Fibroblast of gingiva (primary cell): ENCODE measurements at places on chromosomes 7 and 10.
A peak's percentile ranks its signal among the peaks of the same experiment; 100 is the strongest.

- no peak for DNase-seq
Measured at GRCh38 chr10:54799506-54799905, 1.5 kb downstream of the PCDH15 start.

DNA sequence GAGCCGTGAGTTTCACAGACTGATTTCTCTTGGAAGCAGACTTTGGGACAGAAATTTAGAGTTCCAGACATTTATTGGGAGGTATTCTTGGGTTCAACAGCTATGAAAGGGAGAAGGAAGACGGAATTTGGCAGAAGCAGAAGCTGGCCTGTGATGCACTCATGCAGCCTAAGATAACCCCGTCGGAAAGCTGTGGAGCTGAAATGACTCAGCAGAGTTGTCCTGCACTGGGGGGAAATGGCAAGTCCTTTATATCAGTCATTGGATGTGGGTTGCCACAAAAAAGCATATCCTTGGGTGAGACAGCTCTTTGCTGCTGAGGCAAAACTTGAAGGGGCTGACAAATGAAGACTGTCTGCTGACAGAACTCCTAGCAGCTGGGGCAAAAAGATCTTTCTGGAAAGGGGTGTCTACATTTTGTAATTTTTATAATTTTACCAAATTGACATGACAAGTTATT is 11.5 kb upstream of the MICU1 start:
- peak; percentile 39 for DNase-seq

DNA sequence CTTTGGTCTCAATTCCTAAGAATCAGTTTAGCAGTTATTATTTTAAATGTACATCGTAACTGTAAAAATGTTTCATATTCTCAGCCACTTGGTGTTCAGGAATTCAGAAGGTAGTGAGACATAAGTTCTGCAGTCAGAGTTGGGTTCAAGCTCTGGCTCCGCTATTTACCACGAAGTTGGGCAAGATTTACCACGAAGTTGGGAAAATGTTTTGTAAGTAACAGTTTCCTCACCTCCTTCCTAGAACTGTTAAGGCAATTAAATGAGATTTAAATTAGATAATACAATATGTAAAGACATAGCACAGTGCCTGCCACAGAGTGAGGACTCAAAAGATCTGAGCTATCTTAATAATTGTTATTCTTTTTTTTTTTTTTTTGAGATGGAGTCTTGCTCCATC is 16.3 kb upstream of the ABLIM1 start:
- DNase-seq, result no peak

DNA sequence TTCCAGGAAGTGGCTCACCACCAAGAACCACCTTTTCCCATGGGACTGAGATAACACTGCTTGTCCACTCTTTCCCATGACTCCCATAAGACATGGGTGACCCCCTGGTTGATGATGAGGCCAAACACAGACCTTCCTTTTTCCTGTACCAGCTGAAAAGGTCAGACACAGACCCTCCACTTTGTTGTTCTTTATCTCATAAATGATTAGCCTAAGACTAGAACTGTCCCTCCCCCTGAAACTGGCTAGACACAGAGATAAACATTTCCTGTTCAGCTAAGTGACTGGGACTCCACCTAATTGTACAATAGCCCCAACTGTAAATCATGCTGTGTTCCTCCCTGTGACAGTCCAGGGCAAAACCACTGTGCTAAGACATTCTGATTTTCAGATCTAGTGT is 8.2 kb upstream of the NRG3 start:
- no peak for DNase-seq

- DNase-seq, result no peak
Measured at GRCh38 chr7:101020444-101020843, 563 bp downstream of the MUC17 start.

DNA sequence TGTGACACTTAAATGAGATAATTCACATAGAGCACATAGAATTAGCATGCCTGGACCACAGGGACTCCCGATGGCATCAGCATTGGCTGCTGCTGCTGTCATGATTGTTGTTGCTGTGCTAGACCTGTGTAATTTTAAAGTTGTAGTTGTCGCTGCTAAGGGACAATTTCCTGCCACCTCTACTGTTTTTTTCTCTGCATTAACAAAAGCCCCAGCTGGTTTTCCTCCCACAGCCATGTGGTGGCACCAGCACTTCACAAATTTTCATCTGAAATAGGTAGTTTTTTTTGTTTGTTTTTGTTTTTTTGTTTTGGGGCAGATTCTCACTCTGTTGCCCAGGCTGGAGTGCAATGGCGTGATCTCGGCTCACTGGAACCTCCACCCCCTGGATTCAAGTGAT is 25.4 kb upstream of the PRXL2A start:
- peak; percentile 17 for DNase-seq

DNA sequence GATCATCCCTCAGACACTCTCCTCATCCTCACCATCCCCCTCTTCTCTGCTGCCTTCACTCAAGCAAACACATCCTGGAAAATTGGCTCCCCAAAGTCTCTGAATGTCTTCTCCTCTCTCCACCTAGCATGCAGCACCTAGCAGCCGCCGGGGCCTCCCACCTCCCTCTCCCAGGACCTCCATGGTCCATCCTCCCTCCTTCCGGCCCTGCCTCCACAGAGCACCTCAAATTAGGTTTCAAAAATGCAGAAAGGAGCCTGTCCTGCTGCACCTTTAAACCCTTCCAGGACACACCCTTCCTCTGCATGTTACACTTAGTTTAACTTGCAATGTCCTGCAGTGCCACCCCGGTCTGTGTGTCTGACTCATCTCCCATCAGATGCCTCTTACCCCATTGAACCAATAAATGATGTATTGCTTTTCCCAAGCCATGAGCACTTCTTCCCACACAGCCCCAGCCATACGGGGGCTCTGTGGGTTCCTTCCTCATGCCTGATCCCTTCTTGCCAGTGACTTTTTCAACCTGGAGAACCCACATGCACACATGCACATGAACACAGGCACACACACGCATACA is 582.5 kb upstream of the MGMT start:
- no peak for DNase-seq

DNA sequence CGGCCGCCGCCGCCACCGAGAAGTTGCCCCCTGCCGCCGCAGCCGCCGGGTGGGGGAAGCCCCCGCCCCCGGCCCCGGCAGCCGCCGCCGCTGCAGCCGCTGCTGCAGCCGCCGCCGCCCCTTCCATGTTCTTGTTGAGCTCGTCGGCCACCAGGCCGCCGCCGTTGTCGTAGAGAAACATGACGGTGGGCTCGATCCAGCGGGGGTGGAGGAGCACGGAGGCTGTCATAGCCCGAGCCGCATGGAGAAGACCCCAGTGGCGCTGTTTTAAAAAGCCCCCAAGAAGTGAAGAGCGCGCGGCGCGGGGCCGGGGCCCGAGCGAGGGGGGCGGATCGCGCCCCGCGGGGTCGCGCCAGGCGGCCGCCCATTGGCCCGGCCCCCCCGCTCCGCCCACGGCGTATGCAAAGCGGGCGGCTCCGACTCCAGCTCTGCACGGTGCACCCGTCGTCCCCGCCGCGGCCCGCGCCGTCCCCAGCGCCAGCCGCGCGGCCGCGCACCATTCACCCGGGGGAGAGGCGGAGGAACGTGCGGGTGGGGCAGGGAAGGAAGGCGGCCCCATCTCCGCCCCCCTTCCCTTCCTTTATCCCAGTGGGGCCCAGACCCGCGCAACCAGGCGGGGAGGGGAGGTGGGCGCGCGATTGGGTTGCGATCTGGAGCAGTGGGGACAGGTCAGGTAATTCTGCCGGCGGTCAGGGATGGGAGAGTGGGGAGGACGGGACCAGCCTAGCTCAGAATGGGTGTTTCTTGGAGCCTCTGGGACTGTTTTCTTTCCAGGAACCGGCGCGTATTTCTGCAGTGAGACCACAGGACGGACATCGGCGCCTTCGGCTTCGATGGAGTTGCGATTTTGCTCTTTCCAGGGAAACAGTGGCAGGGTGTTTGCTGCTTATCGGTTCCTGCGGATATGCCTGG is at the start of gene HOXA13:
Gene HOXA13 (minus strand): TSS at position 243 of the 912 bp plus-strand sequence. CDS start 14 bp downstream, at position 229.
- no peak for DNase-seq

DNA sequence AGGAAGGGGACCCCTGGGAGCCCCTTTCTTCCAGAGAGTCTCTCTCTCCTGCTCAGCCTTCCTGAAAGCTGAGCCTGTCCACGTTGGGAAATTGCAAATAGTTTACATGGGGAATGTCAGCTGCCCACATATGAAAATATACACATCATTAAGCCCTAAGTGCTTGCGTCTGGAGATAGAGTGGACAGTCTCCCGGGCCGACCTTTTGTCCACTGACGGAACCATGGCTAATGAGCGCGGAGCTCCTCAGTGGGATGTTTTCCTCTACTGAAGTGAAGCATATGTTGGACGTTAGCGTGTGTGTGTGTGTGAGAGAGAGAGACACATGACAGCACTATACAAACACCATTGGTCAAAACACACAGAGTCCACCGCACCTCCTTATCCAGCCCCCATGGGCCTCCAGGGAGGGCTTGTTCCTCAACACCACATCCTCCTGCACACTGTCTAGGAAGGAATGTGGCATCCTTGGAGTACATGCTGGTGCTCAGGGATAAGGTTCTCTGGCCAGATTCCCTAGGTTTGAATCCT is 128.4 kb downstream of the RGS10 start:
- DNase-seq, result peak; percentile 96

- DNase-seq, result no peak
Measured at GRCh38 chr10:774223-774622, 84.8 kb upstream of the DIP2C start.

GRCh38 chr7:141444961-141445360 is 106.2 kb upstream of the AGK start:
- DNase-seq, result no peak

DNA sequence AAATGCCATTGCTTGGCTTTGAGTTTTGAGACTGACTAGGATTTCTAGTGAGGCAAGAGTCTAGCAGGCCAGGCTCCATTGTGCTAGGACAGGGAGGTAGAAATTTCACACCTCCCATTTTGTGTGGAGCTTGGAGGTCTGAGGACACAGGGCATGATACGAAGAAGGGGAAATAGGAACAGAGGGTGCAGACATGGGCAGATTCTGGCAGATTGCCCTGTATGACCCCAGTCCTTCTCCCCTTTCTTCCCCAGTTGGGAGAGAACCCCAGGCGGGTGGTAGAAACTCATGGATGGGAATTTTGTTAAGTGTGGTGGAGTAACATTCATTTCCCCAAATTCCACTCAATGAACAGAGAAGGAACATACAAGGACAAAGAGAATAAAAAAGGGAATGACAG is 54.4 kb downstream of the RAMP3 start:
- no peak for DNase-seq

GRCh38 chr7:129502708-129503685 is 666 bp downstream of the SMKR1 start:
- no peak for DNase-seq

GRCh38 chr10:6037422-6037821 is 24.7 kb downstream of the IL2RA start:
- DNase-seq, result no peak

- DNase-seq, result no peak
Measured at GRCh38 chr7:120864141-120864900, 6.4 kb upstream of the TSPAN12 start.

DNA sequence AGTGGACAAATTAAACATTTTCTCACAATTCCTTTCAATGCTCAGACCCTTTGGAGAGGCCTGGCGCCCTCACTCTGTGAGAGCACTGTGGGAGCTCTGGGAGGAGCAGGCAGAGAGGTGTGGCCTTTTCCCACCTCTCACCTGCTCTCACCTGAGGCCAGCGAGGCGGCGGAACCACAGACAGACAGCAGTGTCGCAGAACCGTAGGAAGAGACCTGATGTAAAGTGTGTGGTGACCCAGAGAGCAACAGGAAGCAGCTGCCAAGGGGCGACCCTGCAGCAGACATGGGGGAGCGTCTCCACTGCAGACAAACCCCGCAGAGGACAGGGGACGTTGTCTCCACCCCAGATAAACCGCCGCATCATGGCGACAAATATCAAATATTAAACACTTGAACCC is 15.6 kb upstream of the PARP12 start:
- no peak for DNase-seq

DNA sequence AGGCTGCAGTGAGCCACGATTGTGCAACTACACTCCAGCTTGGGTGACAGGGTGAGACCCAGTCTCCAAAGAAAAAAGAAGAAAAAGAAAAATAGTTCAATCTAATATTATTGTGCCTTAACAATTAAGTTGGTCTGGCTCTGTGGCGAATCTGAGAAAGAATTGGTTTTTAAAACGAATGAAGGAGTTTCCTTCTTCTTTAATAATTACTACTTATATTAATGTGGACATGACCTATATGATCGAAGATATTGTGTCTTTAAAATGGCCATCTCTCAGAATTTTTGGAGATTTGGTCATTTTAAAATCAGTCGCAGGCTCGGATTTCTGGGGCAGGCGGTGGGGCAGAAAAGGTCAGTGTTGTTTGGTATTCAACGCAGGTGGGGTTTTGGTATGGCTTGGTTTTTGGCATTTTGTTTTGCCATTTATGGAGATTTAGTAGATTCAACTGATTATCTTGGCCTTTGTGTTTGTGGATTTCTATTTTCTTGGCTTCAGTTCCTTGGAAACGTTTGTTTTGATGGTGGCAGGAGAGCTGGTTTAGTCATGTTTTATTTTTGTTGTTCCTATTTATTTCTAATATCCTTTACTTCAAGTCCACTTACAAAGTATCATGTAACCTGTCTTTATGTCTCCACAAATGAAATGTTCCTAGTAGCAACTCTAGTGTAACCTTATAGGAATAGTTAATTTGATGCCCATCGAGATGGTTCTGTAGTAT is 178.8 kb upstream of the MKLN1 start:
- no peak for DNase-seq

DNA sequence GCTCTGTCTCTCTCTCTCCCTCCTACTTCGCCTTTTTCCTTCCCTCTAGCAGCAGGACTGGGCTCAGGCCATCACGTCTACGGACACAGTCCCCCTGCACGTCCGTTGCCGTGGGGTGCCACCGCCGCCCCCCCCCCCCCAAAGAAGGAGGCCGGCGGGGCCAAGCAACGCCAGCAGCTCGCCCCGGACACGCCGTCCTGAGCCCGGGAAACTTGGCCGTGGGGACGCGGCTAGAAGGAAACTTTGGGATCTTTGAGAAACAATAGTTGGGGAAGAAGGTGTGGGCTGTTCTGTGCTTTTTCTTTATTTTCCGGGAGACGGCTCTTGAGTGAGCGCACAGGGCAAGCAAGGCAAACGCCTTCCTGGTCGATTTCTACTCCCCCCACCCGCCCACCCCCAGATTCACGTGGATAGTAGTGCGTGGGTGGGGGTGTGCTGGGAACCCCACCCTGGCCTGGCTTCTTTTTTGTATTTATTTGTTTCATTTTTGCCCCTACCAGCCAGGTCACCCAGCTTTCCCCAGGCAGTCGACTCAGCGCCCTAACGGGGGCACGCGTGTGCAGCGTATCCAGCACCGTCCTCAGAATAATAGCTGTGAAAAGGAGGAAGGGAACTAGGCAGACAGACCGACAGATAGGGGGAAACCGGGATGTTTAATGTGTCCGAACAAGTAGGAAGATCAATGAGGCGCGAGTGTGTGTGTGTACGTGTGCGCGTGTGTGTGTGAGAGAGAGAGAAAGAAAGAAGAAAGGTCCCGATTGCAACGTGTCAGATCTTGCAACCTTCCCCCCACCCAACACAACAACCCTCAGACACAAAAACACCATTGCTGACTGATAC is 1.4 kb downstream of the MXI1 start:
- peak; percentile 32 for DNase-seq

DNA sequence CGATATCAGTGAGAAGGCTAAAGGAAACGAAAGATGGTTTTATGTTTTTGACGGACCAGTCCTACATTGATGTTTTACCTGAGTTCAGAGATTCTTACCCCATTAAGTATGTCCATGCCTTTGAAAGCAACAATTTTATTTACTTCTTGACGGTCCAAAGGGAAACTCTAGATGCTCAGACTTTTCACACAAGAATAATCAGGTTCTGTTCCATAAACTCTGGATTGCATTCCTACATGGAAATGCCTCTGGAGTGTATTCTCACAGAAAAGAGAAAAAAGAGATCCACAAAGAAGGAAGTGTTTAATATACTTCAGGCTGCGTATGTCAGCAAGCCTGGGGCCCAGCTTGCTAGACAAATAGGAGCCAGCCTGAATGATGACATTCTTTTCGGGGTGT is 27.7 kb downstream of the MET start:
- DNase-seq, result no peak
